ENCODE measurements at places on chromosomes 2 and 18. TPM values are rescaled to one million over a fixed set of nuclear protein-coding genes. Genes with fewer than 3 reads are reported as not detected.

DNA sequence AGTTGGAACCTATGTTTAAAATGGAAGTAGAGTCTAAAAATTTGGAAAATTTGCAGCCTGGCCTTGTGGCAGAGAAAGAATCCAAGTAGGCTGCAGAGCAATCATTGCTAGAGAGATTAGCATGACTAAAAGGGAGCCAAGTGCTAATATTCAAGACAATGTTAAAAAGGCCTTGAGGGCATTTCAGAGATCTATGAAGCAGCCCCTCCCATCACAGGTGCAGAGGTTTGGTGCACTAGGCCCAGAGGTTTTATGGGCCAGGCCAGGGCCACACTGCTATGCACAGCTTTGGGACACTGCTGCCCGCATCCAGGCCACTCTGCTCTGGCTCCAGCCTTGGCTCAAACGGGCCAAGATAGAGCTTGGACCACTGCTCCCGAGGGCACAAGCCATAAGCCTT, 6.7 kb upstream of the IL1A start:
- DNase-seq, result no peak

- no peak for DNase-seq
Observed at GRCh38 chr2:178284613-178285286, 90.4 kb downstream of the OSBPL6 start.

DNA sequence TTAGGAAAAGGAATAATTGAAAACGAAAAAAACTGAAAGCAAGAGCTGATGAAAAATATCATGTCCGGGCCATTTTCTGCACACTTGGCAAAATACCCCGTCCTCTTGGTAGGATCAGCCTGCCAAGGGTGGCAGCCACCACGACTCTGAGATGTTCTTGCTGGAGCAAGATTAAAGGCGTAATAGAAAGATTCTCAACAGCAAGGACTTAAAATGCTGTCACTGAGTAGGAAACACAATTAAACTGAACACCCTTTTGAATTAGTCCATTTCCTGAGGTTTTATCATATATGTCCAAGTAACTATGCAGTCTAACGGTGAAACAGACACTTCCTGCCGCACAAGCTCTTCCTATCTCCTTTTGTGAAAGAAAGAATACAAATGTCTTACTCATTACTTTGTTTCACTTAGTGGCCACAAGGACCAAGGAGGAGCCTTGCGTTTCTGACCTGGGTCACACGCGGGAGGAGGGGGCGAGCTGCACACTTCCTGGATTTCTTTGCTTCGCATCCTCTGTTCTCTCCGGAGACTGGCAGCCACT, 222.7 kb downstream of the PIEZO2 start:
- DNase-seq, result no peak

GRCh38 chr2:202609381-202610145, 25.2 kb upstream of the FAM117B start:
- peak; percentile 53 for DNase-seq

DNA sequence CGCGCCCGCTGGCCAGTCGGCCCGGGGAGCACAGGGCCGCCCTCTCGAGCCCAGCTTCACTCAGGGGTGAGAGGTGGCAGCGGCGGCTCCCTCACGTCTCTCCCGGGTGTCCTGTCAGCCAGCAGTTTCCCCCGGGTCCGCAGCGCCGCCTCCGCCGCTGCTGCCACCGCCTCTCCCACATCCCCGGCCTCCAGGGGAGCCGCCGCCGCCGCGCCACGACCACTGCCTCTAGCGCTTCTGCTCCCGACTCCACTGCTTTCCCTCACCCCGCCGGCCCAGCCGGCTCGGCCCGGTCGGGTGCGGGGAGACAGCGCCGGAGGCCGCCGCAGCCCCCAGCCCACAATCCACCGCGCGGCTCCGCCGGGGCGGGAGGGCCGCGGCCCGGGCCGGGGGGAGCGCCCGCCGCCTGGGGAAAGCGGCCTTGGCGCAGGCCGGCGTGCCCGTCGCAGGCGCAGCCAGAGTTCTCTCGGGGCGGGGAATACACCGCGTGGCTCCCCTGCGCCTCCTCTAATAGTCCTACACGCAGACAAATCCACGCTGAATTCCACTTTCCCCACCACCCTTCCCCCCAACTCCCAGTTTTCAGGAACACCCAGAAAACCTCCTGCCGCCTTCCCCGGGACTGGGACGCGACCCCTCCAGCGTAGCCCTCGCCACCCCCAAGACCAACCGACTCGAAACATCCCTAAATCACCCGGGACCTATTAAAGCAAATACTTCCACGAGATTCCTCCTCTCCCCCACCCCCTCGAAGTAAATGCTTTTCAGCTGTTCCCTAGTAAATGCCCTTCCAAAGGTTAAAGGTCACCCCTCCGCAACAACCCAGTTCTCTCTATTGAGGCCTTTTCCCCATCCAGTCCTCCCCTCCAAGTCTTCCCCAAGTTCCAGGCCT, at the start of gene VPS54:
TSS of gene VPS54 (minus strand) at position 346 of the 892 bp plus-strand sequence. CDS start 35,429 bp downstream, outside the sequence.
- no peak for DNase-seq

- no peak for DNase-seq
Observed at GRCh38 chr2:128026448-128027277, 1.2 kb downstream of the SAP130 start.

GRCh38 chr2:236343400-236344161, 79.4 kb upstream of the ASB18 start:
- peak; percentile 19 for DNase-seq

DNA sequence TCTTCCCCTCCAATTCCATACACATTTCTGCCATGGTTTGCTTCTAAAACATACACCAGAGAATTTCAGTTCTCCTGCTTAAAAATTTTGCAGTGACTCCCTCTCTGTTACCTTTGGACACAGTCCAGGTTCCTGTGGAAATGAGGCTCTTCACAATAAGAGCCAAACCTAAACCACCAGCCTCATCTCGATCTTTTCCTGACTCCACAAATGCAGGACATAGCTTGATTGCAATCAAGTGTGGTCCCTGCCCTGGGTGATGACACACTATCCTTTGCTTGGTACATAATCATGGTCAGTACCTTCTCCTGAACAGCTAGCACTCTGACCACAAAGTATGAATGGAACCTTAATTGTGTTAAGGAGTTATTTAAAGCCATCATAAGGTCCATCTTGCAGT, 134.9 kb upstream of the CHAC2 start:
- no peak for DNase-seq

GRCh38 chr2:174485788-174486562, 854 bp downstream of the GPR155 start:
- DNase-seq, result no peak

The SCN2A gene
- 0.78 TPM for total RNA-seq

The HMSD gene
- 8.9 TPM for total RNA-seq

The POTEI gene
- total RNA-seq, result not detected

The SPP2 gene
- total RNA-seq, result not detected
